ENCODE measurements at places on chromosomes 7 and 10. TPM values are rescaled to one million over a fixed set of nuclear protein-coding genes. Genes with fewer than 3 reads are reported as not detected.

DNA sequence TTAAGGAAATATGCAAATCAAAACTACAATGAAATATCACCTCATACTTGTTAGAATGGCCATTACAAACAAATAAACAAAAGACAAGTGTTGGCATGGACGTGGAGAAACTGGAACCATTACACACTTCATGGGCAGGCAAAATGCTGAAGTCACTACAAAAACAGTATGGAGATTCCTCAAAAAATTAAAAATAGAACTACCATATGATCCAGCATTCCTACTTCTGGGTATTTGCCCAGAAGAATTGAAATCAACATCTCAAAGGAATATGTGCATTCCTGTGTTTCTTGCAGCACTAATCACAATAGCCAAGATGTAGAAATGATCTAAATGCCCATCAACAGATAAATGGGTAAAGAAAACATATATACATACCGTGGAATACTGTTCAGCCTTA is 83.6 kb downstream of the NRCAM start:
- DNase-seq: no peak
- H3K36me3 ChIP-seq: no peaks in the 10 kb centered on the region
- H3K27ac ChIP-seq: no peak overlapping the region
- peaks cover 5% of the 10 kb centered on the region for H3K27me3 ChIP-seq
- H3K4me3 ChIP-seq: no peak overlapping the region

GRCh38 chr7:51229106-51229537 is 87.5 kb downstream of the COBL start:
- no peaks in the 10 kb centered on the region for H3K36me3 ChIP-seq
- H3K27ac ChIP-seq: no peak overlapping the region
- H3K4me1 ChIP-seq: no peaks in the 10 kb centered on the region
- H3K4me3 ChIP-seq: no peak overlapping the region
- no peaks in the 10 kb centered on the region for H3K27me3 ChIP-seq

GRCh38 chr7:80517282-80517747 is 5.5 kb upstream of the GNAT3 start:
- no peaks in the 10 kb centered on the region for H3K27me3 ChIP-seq
- no peaks in the 10 kb centered on the region for H3K36me3 ChIP-seq
- no peak for DNase-seq
- H3K27ac ChIP-seq: no peak overlapping the region

DNA sequence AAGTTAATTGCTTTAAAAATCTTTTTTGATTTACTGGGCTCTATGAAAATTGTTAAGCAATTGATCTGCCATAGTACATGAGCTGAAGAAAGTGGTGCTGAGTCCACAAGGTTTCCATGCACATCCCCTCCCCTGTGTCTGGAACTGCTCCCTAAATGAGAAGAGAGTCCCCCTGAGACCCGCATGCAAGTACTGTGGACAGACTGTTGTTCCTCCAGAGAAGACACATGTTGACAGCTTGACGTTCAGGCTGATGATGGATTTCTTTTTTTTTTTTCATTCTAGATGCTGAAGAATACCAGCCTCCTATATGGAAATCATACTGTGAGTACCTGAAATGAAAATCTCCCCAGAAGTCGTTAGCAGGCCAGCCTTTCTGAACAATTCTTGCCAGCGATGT is 159.8 kb downstream of the CHN2 start:
- no peak for DNase-seq
- H3K27ac ChIP-seq: no peak overlapping the region
- no peaks in the 10 kb centered on the region for H3K4me1 ChIP-seq
- H3K36me3 ChIP-seq: no peaks in the 10 kb centered on the region
- peaks cover 9% of the 10 kb centered on the region for H3K27me3 ChIP-seq

DNA sequence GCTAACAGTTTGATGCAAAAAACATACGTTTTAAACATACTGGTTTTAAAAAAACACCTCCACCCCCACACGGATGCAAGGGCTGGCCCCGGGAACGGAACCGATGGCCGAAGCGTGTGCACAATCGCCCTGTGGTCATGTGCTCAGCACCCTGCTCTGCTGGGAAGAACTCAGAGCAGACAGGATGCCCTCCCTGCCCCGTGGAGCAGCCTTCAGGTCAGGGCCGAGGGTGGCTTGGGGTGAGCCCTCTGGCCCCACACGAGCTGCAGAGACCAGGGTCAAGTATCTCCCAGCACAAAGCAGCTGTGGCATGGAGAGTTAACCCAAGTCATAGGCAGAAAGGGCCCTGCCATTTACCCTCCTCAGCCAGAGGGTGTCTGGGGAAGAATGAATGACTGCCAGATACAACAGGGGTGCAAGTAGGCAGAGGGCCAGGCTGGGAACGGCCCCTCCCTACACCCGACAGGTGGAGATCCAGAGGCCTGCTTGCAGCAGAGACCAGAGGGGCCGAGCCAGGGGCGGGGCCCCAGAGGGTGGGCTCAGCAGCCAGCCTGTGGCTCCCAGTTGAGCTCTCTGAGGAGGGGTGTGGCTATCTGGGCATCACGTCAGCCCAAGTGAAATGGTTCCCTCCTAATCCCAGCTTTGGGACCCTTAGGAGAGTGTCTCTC is 56.8 kb downstream of the ZRANB1 start:
- no peak overlapping the region for H3K27ac ChIP-seq
- DNase-seq: no peak
- no peaks in the 10 kb centered on the region for H3K4me1 ChIP-seq
- H3K27me3 ChIP-seq: no peaks in the 10 kb centered on the region

Gene TMEM270
- total RNA-seq: not detected
